NCI-H1105 treated with DMSO at 0.1 percent for 48 hours (cell line): ENCODE measurements at places on chromosomes 13 and 19.

GRCh38 chr13:62014299-62014698, 598.6 kb upstream of the PCDH20 start:
- peak; percentile 77 for DNase-seq

DNA sequence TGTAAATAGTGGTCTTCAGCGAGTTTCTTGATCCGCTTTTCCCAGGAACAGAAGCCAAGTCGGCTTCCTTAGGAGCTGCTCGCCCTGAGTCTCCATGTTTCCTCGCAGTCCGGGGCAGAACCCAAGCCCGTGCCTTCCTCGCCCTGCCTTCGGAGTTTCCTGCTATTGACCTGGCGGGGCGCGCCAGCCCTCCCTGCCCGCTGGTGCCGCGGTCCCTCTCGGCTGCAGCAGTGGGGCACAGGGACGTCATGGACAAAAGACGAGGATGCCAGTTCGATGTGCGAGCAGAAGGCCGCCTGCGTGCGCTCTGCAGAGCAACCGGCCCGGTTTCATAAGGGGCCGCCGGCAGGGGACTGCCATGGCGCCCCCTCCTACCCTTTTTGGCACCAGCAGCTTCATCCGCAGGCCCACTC, 156.6 kb downstream of the TM9SF2 start:
- no peak for DNase-seq

- DNase-seq = no peak
These were observed 1.6 kb downstream of the METTL21C start for GRCh38 chr13:102693250-102693649.

- DNase-seq = no peak
These were observed 210.4 kb downstream of the DCLK1 start for GRCh38 chr13:35920816-35921215.

DNA sequence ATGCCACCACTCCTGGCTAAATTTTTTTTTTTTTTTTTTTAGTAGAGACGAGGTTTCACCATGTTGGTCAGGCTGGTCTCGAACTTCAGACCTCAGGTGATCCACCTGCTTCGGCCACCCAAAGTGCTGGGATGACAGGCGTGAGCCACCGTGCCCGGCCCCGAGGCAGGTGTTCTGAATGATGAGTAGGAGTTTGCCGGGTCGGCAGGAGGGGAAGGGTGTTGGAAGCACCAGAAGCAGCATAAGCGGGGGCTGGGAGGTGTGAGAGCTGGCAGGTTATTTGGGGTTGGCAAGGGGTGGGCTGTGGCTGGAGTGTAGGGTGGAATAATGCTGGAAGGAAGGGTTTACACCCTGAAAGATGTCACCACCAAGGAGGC, 1.8 kb downstream of the SPPL2B start:
- DNase-seq = no peak

GRCh38 chr13:48975101-48975855, 434 bp upstream of the FNDC3A start:
- peak; percentile 56 for DNase-seq

DNA sequence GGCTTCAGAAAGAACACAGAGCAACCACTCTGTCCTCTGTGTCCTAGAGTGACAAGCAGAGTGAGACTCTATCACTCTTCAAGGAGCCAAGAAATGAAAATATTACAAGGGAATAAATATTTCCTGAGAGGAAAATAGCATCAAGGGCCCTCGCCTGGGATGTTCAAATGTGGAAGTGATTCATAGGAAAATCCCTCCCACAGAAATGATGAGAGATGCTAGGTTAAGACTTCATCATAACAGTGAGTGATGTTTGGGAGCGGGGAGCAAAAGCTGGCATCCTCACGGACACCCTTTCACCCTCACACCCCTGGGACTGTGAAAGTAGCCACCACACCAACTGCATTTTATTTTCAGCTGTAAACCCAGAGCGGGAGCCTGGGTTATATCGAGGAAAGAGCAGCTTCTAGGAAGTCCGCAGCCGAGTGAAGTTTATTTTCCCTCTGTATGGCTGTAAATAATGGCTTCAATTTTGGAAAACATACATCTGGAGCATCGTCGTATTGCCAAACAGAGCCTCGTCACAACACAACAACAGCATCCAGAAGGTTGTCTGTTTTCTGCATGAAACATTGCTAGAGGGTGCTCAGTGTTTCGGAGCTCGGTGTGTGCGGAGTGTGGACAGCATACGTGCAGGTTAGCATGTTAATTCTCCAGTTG, 54.8 kb downstream of the DLEU7 start:
- DNase-seq = no peak

DNA sequence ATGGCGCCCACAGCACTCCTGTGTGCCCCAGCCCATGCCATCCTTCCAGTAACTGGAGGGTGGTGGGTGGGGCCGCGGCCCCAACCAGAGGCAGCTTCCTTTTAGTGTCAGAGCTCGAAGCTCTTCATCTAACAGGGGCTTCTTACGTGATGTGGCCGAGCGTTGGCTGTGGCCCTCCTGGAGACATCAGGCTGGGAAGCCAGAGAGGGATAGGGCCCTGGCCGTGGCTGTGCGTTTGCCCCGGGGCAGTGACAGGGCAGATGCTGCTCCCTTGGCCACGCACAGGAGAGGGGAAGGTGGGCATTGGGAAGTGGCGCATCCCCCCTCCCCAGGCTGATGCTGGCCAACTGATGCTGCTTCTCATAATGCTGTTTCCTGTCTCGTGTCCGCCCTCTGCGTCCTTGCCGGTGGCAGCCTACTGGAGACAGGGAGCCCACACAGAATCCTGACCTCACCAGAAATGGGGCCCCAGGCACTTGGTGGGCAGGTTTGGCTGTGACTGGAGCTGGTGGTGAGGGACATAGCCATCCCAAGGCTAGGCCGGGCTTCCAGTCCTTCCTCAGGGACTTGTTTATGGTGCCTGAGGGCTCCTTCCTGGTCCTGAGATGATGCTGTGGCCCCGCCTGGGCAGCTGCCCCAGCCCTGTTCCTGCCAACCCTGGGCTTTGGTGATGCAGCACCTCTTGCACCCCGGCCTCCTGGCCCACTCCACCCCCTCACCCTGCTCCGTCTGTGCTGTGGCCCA, 34.3 kb downstream of the ATP4B start:
- DNase-seq = no peak

GRCh38 chr19:33268162-33268991, 34.0 kb downstream of the CEBPA start:
- no peak for DNase-seq

DNA sequence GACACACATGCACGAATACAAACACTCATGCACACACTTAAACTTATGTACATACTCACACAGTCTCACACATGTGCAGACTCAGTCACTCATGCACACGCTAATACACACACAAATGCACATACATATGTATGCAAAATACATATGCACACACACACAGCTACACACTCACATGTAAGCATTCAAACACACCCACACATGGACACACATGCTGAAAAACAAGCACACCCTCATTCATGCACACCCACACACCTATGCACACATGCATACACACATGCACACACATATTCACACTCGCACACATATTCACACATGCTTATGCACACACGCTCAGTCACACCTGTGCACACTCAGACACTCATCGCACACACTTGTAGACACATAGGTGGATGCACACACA, 9.3 kb downstream of the MUC16 start:
- DNase-seq = no peak

DNA sequence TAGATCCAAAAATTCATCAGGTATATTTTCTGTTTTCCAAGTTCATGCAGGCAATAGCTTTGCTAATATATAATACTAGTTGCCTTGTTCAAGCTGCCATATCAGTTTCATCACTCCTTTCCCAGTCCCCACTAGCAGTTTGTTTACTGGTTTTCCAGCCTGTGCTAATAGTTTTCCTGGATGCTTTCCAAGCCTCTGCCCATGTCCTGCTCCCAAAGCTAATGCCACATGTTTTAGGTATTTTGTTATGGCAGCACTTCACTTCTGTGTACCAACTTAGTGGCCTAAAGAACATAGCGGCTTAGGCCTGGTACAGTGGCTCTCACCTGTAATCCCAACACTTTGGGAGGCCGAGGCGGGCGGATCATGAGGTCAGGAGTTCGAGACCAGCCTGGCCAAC, 28.1 kb upstream of the ZNF527 start:
- DNase-seq = no peak

DNA sequence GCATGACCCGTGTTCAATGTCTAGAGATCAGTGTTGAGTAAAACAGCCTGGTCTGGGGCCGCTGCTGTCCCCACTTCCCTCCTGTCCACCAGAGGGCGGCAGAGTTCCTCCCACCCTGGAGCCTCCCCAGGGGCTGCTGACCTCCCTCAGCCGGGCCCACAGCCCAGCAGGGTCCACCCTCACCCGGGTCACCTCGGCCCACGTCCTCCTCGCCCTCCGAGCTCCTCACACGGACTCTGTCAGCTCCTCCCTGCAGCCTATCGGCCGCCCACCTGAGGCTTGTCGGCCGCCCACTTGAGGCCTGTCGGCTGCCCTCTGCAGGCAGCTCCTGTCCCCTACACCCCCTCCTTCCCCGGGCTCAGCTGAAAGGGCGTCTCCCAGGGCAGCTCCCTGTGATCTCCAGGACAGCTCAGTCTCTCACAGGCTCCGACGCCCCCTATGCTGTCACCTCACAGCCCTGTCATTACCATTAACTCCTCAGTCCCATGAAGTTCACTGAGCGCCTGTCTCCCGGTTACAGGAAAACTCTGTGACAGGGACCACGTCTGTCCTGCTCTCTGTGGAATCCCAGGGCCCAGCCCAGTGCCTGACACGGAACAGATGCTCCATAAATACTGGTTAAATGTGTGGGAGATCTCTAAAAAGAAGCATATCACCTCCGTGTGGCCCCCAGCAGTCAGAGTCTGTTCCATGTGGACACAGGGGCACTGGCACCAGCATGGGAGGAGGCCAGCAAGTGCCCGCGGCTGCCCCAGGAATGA, 1.5 kb upstream of the CEACAM5 start:
- peak; percentile 12 for DNase-seq

- DNase-seq = peak; percentile 99
These were observed 9.5 kb downstream of the DYRK1B start for GRCh38 chr19:39824143-39825092.

- DNase-seq = no peak
These were observed 55.9 kb upstream of the SPACA7 start for GRCh38 chr13:112320303-112320702.

GRCh38 chr13:112643759-112644459, 45.9 kb upstream of the ATP11A start:
- peak; percentile 49 for DNase-seq

- DNase-seq = no peak
These were observed 65.2 kb upstream of the PEG3 start for GRCh38 chr19:56905631-56906150.

DNA sequence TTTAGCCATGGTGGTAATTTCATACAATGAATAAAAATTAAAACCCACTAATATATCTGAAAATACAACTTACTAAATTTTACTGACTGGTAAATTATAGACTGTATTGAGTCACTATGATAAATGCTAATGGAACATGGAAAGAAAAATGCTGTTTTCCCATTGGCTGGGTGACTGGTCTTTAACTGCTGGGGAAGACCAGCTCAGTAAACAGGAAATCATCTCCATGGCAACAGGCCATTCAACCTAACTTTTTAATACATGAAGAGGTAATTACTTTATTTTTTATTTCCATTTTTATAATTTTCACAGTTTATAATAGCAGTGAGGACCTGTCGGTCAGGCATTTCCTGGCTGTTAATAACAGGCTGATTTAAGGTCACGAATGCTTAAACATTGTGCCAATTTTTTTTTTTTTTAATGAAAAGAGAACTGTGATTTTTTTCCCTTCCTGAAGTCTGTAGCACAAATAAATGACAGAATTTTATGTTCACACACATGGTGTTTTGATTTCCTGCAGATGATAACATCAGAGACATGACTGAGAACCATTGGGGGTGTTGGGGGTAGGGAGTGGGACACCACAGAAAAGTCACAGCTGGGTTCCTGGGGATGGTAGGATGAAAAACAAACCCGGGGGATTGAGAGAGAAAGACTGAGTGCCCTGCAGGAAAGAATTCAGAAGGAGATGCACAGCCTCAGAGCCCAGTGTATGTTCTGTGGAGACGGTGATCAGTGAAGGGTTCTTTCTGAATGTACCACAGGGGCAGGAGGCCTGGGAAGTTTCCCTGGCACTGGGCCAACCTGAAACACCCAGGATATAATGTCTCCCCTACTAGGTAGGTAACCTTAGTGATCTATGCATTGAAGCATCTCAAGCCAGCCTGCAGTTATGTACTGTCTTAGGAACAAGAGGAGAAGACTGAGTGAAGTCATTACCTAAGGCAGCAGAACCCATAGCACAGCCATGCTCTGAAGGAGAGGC, 297.1 kb downstream of the COG6 start:
- DNase-seq = peak; percentile 22

- peak; percentile 95 for DNase-seq
These were observed at the start of gene PNMA8A for GRCh38 chr19:46471116-46471733. Gene PNMA8A, minus strand, starts transcription at chr19:46471563. Its CDS starts 528 bp downstream, at chr19:46471035.

GRCh38 chr13:98803921-98804320, 51.4 kb upstream of the SLC15A1 start:
- no peak for DNase-seq

- peak; percentile 89 for DNase-seq
These were observed 755 bp downstream of the UPF3A start for GRCh38 chr13:114282041-114282670.

- no peak for DNase-seq
These were observed 9.8 kb upstream of the CXCL17 start for GRCh38 chr19:42452590-42452989.

GRCh38 chr13:39448834-39449233, 154.2 kb downstream of the LHFPL6 start:
- no peak for DNase-seq

DNA sequence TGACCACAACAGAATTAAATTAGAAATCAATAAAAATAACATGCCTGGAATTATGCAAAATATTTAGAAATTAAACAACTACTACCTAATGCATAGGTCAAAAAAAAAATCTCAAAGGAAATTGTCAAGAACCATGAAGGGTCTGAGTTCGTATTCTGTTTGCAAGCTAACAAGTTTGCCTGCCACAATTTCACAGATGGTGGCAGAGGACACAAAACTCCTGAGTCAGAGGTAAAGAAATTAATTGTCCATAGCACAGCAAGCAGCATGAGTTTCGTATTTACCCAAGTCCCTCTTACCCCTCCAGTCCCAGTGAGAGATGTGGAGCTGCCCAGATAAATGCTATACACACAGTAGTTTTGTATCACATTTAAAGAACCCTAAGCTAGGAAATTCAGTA, 675.9 kb downstream of the UQCRFS1 start:
- DNase-seq = no peak

- no peak for DNase-seq
These were observed 21.0 kb upstream of the NDFIP2 start for GRCh38 chr13:79459906-79460305.

DNA sequence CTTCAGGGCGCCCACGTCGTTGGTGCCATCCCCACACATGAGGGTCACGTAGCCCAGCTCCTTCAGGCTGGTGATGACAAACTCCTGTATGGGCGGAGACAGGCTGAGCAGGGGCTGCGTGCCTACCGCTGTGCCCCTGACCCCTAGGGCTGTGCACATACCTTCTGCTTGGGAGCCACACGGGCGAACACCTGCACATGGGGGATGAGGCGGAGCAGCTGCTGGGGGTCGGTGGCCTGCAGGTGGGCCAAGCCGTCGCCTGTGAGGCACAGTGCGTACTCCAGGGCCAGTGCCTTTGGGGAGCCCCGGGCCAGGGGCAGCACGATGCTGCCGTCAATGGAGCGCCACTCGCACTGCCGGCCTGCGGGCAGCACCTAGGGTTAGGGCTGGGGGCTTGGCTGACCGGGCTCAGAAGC, 6.1 kb upstream of the GMIP start:
- no peak for DNase-seq
